CD8-positive, alpha-beta memory T cell (primary cell): ENCODE measurements at places on chromosomes 7 and 10. TPM values are rescaled to one million over a fixed set of nuclear protein-coding genes. Genes with fewer than 3 reads are reported as not detected.

DNA sequence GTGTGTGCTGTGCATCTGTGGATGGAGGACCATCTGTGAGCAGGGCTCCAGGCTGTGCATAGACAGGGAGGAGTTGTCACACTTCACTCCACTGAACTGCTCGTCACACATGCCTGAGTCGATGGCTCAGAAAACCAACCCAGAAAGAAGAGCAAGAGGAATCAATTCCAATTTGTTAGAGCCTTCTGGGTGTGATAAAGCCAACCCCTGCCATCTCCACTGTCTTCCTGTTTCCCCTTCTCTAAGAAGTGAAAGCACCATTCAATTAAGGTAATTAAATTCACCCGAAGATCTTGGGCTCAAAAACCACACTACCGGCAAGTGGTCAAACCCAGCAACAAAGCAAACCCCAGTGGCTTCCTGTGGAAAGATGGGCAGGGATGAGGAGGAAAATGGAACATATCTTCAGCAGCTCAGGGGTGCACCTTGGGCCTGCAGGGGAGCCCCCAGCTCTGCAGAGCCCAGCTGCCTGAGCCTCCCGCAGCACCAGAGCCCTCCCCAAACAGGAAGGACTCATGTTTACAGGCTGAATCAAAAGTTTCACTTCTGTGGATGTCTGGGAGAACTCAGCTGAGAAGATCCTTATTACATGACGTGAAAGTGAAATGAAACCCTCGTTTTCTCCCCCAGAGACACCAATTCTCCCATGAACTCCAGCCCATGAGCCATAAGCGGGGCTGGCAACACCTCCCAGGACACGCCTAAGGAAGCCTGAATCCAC is 10.9 kb downstream of the C10orf71 start:
- peak; percentile 7 for DNase-seq

GRCh38 chr10:60082341-60082740 is 176.0 kb upstream of the CCDC6 start:
- no peak for DNase-seq

- no peak for DNase-seq
Observed at GRCh38 chr10:68559841-68560185, 324 bp upstream of the TET1 start.

DLX6 gene
- total RNA-seq: not detected

ERVW-1 gene
- total RNA-seq: not detected
